Tibial nerve (tissue), 4 donors: ENCODE measurements at places on chromosomes 3 and 15.

- no peaks in the 10 kb centered on the region for H3K27me3 ChIP-seq
- H3K4me1 ChIP-seq, result no peaks in the 10 kb centered on the region
- H3K4me3 ChIP-seq, result no peak overlapping the region
- no peak for DNase-seq
- H3K27ac ChIP-seq, result no peak overlapping the region
Measured at GRCh38 chr3:193491026-193491425, 63.7 kb downstream of the ATP13A4 start.

DNA sequence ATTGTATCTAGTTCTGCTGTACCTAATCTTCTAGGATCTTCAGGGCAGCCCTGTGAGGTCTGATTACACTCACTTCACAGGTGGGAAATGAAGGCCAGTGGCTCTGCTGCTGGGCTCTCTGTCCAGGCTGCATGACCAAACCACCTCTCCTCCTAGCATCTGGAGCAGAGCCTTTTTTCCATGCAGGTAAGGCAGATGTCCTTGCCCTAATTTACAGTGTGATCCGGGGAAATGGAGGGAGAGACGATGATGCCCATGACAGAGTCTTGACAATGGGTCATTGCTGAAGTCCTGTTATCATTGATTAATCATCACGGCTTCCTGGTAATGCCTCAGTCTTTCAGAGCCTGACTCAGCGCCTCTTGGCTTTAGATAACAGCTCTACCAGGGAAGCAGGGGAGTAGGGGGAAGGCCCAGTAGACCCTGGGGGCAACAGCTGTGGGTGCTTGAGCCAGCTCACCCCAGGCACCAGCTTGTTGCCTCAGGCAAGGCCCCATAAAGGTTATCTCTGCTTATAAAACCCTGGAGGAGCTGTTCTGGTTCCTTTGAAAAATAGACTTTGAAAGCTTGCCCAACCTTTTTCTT is 153.4 kb downstream of the GABRG3 start:
- H3K4me3 ChIP-seq, result no peak overlapping the region
- DNase-seq, result no peak
- H3K27ac ChIP-seq, result no peak overlapping the region
- no peaks in the 10 kb centered on the region for H3K36me3 ChIP-seq
- no peaks in the 10 kb centered on the region for H3K27me3 ChIP-seq

DNA sequence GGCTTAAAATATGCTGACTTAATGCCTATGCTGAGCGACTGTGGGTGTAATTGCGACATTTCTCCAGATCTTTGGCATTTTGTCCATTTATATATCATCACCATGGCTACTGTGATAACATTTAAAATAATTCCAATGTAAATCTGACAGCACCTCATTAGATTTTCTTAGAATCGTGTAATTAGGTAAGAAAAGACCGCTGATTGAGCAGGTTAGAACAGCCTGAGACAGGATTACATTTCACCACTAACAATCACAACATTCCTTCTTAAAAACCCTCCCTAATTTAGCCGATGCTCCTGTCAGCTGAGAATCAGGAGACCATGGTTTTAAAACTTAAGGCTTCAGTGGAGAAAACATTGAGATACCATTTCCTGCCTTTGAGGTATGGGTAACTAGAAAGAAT is 455.3 kb upstream of the PDZRN3 start:
- no peaks in the 10 kb centered on the region for H3K36me3 ChIP-seq
- H3K4me3 ChIP-seq, result no peak overlapping the region

GRCh38 chr3:172648747-172649146 is 62.1 kb downstream of the NCEH1 start:
- no peaks in the 10 kb centered on the region for H3K36me3 ChIP-seq
- no peaks in the 10 kb centered on the region for H3K4me1 ChIP-seq
- DNase-seq, result no peak
- H3K27ac ChIP-seq, result no peak overlapping the region
- H3K27me3 ChIP-seq, result no peaks in the 10 kb centered on the region

- DNase-seq, result no peak
- H3K4me3 ChIP-seq, result no peak overlapping the region
- H3K4me1 ChIP-seq, result no peaks in the 10 kb centered on the region
- no peaks in the 10 kb centered on the region for H3K27me3 ChIP-seq
- H3K36me3 ChIP-seq, result no peaks in the 10 kb centered on the region
Measured at GRCh38 chr3:155991847-155992246, 121.4 kb downstream of the GMPS start.

GRCh38 chr3:188137051-188137450 is 16.9 kb upstream of the LPP start:
- DNase-seq, result no peak
- no peak overlapping the region for H3K4me3 ChIP-seq
- no peaks in the 10 kb centered on the region for H3K36me3 ChIP-seq

GRCh38 chr15:89772932-89773583 is 3.1 kb upstream of the MESP2 start:
- no peaks in the 10 kb centered on the region for H3K36me3 ChIP-seq
- H3K4me3 ChIP-seq, result no peak overlapping the region
- peaks cover 18% of the 10 kb centered on the region for H3K4me1 ChIP-seq
- no peak overlapping the region for H3K27ac ChIP-seq
- no peak for DNase-seq

DNA sequence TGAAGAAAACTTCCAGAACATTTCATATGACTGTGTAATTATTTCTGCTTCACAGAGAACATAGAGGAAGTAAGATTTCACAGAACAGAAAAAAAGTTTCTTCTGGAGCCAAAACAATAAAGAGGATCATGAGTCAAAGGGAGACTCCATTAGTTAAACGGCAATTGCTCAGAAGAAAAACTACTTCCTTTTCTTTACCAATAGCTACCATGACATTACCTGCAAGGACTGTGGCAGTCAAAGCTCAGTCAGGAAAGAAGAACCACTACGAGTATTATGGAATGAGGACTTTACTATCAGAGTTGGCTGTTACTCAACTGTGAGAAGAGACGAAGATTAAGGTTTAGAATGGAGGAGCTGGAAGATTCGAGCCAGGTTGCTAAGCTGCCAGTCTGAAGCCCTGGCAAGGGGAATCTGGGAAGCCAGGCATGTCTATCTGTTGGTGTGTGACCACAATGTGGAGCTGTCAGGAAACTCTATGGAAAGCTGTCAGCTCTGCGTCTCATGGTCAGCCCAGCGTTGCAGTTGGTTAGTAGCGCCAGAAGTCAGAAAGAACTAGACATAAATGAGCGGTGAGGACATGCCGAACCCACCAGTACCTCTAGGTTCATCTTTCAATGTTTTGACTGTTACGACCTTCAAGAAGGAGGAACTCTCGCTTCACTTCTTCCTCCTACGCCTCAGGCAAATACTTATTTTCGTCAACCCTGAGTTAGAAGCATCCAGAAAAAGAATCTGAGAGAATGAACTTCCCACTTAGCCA is 604.3 kb downstream of the FGF12 start:
- H3K4me1 ChIP-seq, result no peaks in the 10 kb centered on the region
- no peak overlapping the region for H3K4me3 ChIP-seq
- H3K27ac ChIP-seq, result no peak overlapping the region
- H3K27me3 ChIP-seq, result no peaks in the 10 kb centered on the region
